ENCODE measurements at places on chromosomes 11 and 22. TPM values are rescaled to one million over a fixed set of nuclear protein-coding genes. Genes with fewer than 3 reads are reported as not detected.

Gene CPT1A
- 24.6 TPM for total RNA-seq

Gene CST6
- total RNA-seq, result not detected

Gene MAJIN
- not detected for total RNA-seq

Gene SCUBE2
- total RNA-seq, result not detected

Gene RAG2
- not detected for total RNA-seq

Gene SUN2
- 96.4 TPM for total RNA-seq

Gene SMC1B
- total RNA-seq, result 0.55 TPM

Gene ENTHD1
- 0.46 TPM for total RNA-seq

Gene FBLN1
- not detected for total RNA-seq

Gene DDIAS
- 30.0 TPM for total RNA-seq

Data from activated CD8-positive, alpha-beta memory T cell treated with anti-CD3 and anti-CD28 coated beads for 36 hours (primary cell).